ENCODE measurements at places on chromosomes 4 and X. TPM values are rescaled to one million over a fixed set of nuclear protein-coding genes. Genes with fewer than 3 reads are reported as not detected.

FHIP1A gene
- 25.6 TPM for total RNA-seq

CLDN34 gene
- 1.2 TPM for total RNA-seq

ZNF185 gene
- total RNA-seq = 3.2 TPM

PCYT1B gene
- 2.0 TPM for total RNA-seq

MAGEA1 gene
- not detected for total RNA-seq

AR gene
- total RNA-seq = 19.7 TPM

SRPK3 gene
- 6.4 TPM for total RNA-seq

PWWP3B gene
- total RNA-seq = 17.9 TPM

MND1 gene
- total RNA-seq = 1.0 TPM

TEX11 gene
- total RNA-seq = not detected

GRCh38 chr4:47530801-47531200 lies 45.7 kb downstream of the ATP10D start:
- H3K4me1 ChIP-seq = no peaks in the 10 kb centered on the region
- H3K4me3 ChIP-seq = no peak overlapping the region
- peak overlapping the region; percentile 57 for H3K27ac ChIP-seq
- no peak for DNase-seq
- H3K27me3 ChIP-seq = no peaks in the 10 kb centered on the region

DNA sequence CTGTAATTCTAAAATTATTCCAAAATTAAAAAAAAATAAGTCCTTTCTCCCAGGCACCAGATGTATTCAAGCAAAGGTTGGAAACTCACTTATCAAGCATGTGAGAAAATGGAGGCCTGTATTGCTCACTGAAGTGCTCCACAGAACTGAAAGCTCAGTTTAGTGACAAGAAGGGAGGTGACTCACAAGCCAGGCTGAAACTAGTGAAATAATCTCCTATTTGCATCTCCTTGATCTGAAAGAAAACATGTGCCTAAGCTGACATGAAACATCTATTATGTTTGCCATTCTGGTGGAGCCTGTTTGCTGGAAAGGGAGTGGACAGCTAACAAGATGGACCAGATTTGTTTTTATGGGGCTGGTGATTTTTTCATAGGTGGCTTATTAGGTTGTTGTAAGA lies 54.0 kb upstream of the AMELX start:
- DNase-seq = no peak
- H3K27ac ChIP-seq = no peak overlapping the region
- H3K36me3 ChIP-seq = no peaks in the 10 kb centered on the region
- no peaks in the 10 kb centered on the region for H3K27me3 ChIP-seq
- H3K4me3 ChIP-seq = no peak overlapping the region

DNA sequence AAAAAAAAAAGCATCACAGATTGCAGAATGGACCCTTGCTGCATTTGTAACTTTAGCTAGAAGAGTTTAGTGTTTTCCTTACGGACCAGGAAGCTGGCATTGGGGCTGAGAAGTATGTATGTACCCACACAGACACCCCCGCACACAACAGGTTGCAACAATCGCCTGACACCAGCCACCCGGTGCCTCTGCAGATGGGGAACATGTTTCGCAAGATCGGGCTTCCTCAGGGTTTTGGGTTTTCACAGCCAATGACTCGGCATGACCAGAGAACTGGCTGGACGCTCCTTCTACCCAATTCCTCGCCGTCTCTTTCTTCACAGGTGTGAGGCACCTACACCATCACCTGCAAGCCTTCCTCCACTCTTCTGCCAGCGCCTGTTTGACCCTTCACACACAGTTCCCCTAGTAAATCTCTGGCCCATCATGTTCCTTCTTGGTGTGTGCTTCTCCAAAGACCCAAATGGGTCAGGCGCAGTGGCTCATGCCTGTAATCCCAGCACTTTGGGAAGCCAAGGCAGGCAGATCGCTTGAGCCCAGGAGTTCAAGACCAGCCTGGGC lies 70.4 kb downstream of the DHRSX start:
- H3K4me1 ChIP-seq = no peaks in the 10 kb centered on the region
- no peaks in the 10 kb centered on the region for H3K36me3 ChIP-seq
- H3K27ac ChIP-seq = no peak overlapping the region
- no peaks in the 10 kb centered on the region for H3K27me3 ChIP-seq
- no peak for DNase-seq
- H3K4me3 ChIP-seq = no peak overlapping the region

DNA sequence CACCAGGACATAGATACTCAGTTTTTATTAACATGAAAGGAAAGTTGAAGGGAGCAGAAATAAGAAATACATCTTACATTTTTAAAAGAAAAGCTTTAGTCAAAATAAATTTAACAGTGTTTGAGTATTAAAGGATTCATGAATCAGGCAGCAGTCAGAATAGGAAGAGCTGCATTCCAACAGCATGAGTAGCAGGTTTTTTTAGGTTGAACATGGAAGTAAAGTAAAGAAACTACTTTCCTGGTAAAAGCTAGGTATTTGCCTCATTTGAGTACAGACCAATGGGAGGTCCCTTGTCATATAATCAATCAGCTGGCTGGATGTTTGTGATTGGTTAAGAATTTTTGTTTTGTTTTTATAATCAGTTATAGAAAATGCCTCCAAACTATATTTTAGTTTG lies 645.9 kb upstream of the INTU start:
- H3K36me3 ChIP-seq = no peaks in the 10 kb centered on the region
- DNase-seq = no peak
- no peak overlapping the region for H3K27ac ChIP-seq
- H3K4me3 ChIP-seq = no peak overlapping the region
- no peaks in the 10 kb centered on the region for H3K4me1 ChIP-seq

- no peak for DNase-seq
- no peak overlapping the region for H3K4me3 ChIP-seq
Observed at GRCh38 chr4:187256897-187257296, 533.2 kb upstream of the FAT1 start.

DNA sequence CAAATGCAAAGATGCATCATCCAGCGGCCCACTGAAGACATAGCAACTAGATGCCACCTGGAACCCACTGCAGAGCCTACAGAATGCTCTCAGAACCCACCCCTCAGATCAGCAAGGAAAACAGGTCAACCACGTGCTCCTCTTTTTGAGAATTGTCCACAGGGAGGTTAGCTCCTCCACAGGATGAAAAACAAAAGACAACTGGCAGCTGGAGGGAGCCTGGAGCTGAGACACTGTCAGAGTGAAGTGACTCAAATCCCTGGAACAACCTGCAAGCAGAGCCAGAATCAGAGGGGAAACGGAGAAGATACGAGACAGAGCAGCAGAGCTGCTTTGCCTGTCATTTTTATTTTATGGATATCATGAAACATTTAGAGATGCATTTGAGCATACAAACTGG lies 277.6 kb downstream of the GASK1B start:
- H3K27me3 ChIP-seq = no peaks in the 10 kb centered on the region
- no peak overlapping the region for H3K4me3 ChIP-seq
- no peaks in the 10 kb centered on the region for H3K36me3 ChIP-seq

DNA sequence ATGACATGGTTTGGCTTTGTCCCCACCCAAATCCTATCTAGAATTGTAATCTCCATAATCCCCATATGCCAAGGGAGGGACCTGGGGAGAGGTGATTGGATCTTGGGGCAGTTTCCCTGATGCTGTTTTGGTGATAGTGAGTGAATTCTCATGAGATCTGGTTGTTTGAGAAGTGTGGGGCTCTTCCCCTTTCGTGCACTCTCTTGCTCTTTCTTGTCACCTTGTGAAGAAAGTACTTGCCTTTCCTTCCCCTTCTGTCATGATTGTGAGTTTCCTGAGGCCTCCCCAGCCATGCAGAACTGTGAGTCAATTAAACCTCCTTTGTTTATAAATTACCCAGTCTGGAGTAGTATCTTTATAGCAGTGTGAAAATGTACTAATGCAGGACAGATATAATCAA lies 36.4 kb upstream of the FREM3 start:
- H3K4me3 ChIP-seq = no peak overlapping the region
- H3K36me3 ChIP-seq = no peaks in the 10 kb centered on the region
- DNase-seq = no peak
- H3K27me3 ChIP-seq = no peaks in the 10 kb centered on the region
- H3K4me1 ChIP-seq = no peaks in the 10 kb centered on the region
- no peak overlapping the region for H3K27ac ChIP-seq

- no peak overlapping the region for H3K4me3 ChIP-seq
- no peak overlapping the region for H3K27ac ChIP-seq
- no peaks in the 10 kb centered on the region for H3K36me3 ChIP-seq
- DNase-seq = no peak
Observed at GRCh38 chrX:130444641-130445336, 43.0 kb downstream of the RBMX2 start.

DNA sequence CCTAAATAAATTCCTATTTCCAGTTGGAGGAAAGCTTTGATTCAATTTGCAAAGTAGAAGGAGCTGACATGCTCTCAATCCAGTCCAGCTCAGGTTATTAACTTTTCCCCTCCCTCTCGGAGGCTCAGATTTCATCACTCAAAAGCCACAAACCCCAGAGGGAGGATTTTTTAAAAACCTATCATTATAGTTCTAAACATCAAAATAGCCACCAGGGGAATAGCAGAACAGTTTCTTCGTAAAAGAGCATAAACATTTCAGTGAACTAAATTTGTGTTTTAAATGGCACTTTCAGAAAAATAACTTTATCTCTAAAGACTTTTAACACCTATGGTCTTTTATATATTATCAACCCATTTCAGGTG lies 8.8 kb downstream of the GPRIN3 start:
- peak overlapping the region; percentile 17 for H3K27ac ChIP-seq
- no peaks in the 10 kb centered on the region for H3K27me3 ChIP-seq
- no peaks in the 10 kb centered on the region for H3K4me1 ChIP-seq

DNA sequence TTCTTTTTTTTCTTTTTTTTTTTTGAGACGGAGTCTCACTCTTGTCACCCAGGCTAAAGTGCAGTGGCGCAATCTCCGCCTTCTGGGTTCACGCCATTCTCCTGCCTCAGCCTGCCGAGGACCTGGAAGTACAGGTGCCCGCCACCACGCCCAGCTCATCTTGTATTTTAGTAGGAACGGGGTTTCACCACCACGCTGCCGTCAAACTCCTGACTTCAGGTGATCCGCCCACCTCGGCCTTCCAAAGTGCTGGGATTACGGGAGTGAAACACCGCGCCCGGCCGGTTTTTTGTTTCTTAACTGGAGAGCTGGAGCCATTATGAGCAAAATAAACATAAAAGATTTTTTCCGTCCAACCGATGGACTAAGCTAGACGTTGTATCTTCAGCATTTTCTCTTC lies 1.9 kb upstream of the WDR17 start:
- H3K27ac ChIP-seq = no peak overlapping the region
- no peaks in the 10 kb centered on the region for H3K4me1 ChIP-seq
- H3K27me3 ChIP-seq = no peaks in the 10 kb centered on the region
- no peak for DNase-seq

- H3K4me3 ChIP-seq = peak within 1 kb of the TSS; percentile 83
- no peaks in the 10 kb centered on the region for H3K4me1 ChIP-seq
- H3K27ac ChIP-seq = peak within 1 kb of the TSS; percentile 87
- H3K27me3 ChIP-seq = no peaks in the 10 kb centered on the region
Observed at GRCh38 chr4:48268956-48269860, at the start of gene TEC. TEC (minus strand) TSS chr4:48269838; CDS start chr4:48228614, 41,224 bp downstream.

DNA sequence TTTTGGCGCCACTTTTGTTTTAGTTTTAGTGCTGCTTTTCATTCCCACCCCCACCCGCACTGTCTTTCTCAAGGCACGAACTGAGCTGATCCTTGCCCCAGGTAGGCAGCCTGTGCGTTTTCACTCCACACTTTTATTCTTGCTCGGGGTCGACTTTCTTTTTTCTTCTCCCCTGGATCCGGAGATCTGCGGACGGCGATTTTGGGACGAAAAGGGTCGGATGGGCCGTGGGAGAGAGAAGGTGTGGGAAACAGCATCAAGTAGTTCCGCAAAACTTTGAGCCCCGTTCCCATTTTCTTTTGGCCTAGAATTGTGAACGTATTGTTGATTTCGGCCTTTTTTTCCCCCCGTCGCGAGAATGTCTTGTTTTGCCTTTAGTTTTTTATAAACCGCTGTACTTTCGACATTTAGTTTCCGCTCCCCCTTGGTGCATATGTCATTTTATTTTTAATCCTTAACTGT lies 531 bp downstream of the STAG2 start:
- peak overlapping the region; percentile 99 for H3K27ac ChIP-seq
- DNase-seq = no peak
- no peaks in the 10 kb centered on the region for H3K27me3 ChIP-seq
- H3K36me3 ChIP-seq = no peaks in the 10 kb centered on the region
- H3K4me3 ChIP-seq = peak overlapping the region; percentile 52

- H3K36me3 ChIP-seq = no peaks in the 10 kb centered on the region
- H3K27me3 ChIP-seq = peaks cover 5% of the 10 kb centered on the region
- no peak for DNase-seq
- no peak overlapping the region for H3K27ac ChIP-seq
- H3K4me3 ChIP-seq = no peak overlapping the region
Observed at GRCh38 chrX:47484885-47485284, 1.9 kb upstream of the ZNF41 start.

DNA sequence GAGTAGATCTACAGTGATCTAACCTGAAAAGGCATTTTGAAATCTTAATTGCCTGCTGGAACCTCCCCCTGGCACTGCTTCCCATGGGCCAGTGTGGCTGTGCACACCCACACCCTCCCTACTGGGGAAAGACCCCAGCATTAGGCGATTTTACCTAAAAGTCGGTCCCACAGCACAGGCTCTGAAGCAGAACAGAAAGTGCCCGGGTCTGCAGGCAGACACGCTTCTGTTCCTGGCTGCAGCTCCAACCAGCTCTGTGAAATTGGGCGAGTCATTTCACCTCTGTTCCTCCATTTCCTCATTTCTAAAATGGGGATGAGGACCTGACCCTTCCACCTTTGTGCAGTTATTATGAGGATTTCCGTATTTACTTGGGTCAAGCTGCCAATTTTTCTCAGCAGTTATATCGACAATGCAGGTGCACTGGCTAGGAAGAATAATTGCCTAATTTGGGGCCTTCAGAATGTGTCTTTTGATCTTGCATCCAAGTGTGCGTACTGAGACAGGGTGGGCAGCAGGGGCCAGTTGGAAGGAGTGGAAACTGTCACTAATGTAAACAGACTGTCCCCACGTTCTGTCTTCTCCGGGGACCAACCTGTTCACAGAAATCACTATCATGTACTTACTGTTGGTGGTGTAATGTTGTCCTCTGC lies 7.1 kb downstream of the KLF3 start:
- no peaks in the 10 kb centered on the region for H3K36me3 ChIP-seq
- DNase-seq = no peak
- peak overlapping the region; percentile 99 for H3K27ac ChIP-seq

DNA sequence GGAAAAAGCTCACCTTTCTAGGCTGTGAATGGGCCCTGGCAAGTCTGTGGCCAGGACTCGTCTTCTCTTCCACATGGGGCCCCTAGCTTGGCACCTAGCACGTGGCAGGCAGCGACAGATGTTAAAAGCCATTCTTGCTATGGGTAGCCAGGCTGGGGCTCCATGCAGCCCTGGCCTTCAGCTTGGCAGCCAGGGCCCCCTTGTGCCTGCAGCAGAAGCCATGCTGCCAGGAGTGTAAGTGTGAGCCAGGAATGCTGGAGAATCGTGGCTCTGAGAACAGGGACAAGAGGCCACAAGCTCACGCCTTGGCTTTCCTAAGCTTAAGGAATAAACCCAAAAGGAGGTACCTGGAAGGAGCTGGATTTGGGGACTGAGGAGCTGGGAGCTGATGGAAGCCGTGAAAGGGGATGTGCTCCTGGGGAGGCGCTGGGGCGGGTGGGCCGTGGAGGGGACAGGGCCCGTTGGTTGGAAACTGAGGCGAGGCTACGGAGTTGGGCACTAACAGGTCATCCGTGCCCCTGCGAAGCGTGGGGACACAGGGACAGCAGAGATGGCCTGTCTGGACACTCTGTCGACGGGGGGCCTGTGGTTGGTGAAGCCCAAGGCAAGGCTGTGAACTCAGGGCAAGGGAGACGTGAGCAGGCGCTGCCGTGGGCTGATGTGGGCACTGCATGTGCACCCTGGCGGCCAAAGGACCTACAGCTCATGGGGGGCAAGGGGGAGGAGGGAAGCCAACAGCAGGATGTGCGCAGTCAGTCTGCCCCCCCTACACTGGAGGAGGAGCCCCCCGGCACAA lies 895 bp upstream of the OPN1LW start:
- no peak overlapping the region for H3K27ac ChIP-seq
- no peaks in the 10 kb centered on the region for H3K27me3 ChIP-seq
- H3K4me3 ChIP-seq = no peak overlapping the region
- no peaks in the 10 kb centered on the region for H3K4me1 ChIP-seq
- no peaks in the 10 kb centered on the region for H3K36me3 ChIP-seq

Measured in uterus (tissue), 4 donors.